Stimulated activated CD8-positive, alpha-beta memory T cell treated with anti-CD3 and anti-CD28 coated beads, Interleukin-4, amount 100 ng/mL, for 4 hours (primary cell): ENCODE measurements at places on chromosomes 16 and 17.

DNA sequence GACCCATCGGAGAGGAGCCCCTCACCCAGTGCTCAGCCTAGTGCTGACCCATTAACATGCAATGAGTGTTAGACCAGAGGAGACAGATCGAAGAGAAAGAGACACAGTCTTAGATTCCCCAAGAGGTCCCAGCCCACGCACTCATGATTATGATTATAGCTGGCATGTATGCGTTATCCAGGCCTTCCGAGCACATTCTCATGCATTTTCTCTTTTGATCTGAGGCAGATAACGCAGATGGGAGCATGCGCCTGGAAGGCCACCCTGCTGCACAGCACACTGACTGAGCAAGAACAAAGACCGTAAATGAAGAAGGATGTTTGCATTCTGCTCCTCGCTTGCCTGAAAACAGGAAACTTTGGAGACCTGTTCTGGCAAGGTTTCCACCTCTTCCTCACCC lies 232.7 kb downstream of the SOX9 start:
- no peak for DNase-seq

GRCh38 chr16:86505899-86506864 lies 4.1 kb upstream of the FOXF1 start:
- no peak for DNase-seq

DNA sequence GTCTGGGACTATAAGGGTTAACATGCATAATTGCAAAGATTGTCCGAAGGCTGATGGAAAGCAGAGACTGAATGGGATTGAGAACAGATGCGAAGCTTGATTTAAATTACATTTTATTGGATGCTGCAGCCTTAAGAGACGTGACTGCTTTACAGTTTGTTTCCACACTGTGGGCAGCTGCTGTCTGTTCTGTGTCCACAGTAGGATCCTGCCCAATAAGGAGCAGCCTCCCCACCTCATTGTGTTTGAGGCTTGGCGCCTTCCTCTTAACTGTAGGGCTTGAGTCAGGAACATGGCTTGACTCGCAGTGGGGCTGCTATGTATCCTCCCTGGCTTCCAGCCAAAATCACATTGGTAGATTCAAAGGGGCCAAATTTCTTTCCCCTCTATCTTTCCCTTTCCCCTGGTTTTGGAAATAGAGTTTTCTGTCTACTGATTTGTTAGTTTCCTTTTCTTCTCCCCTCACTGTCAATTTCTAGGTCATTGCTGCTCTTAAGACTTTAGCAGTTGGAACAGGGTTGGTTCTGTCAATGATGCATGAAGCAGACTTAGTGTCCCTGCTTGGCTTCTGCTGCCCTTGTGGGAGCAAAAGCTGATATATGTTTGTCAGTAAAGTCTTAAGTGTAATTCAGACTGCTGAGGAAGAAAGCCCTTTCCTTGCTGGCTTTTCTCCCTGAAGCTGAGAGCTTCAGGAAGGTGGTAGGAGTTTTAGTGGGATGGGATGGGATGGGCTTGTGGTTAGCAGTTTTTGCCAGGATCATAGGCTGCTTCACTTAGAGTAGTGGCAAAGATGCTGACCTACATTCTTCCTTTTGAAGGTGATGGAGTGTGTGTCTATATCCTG lies 5.0 kb upstream of the RARA start:
- DNase-seq = no peak

GRCh38 chr16:88384222-88385111 lies 1.7 kb downstream of the ZNF469 start:
- no peak for DNase-seq

- DNase-seq = no peak
These were observed 3.0 kb downstream of the SRSF1 start for GRCh38 chr17:58004060-58004459.

- no peak for DNase-seq
These were observed 69.6 kb upstream of the RCVRN start for GRCh38 chr17:9974448-9975381.

DNA sequence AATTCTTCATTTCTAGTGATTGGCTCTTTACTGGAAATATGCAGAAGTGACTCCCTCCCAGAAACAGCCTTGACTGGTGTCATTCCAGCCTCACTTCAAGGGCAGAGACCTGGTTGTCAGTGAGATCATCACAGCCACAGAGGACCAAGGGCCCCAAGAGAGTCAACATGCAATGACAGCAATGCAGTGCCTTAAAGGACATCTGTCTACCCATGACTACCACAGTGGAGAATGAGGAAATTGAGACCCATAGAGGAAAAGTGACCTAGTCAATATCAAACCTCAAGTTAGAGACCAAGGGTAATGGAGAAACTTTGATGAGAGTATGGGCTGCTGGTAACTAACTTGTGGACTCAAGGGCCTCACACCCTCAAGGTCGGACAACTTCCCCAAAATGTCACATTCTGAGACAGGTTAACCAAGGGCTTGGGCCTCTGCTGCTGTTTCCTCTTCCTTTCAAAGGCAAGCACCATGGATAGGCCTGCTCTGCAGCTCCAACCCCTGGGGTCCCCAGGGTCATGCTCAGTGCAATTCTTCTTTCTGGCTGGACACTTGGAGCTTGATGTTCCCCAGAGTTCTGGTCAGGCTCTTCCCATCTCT lies 11.3 kb downstream of the NOG start:
- no peak for DNase-seq
